ENCODE measurements at places on chromosomes 16 and 17. TPM values are rescaled to one million over a fixed set of nuclear protein-coding genes. Genes with fewer than 3 reads are reported as not detected.

The IGFBP4 gene
- 351 TPM for total RNA-seq

The SUPT6H gene
- 81.5 TPM for total RNA-seq

- H3K4me3 ChIP-seq = no peak overlapping the region
- no peaks in the 10 kb centered on the region for H3K4me1 ChIP-seq
- no peaks in the 10 kb centered on the region for H3K27me3 ChIP-seq
- DNase-seq = no peak
- H3K36me3 ChIP-seq = peaks cover 22% of the 10 kb centered on the region
Observed at GRCh38 chr17:1890758-1891450, 61.1 kb downstream of the RPA1 start.

DNA sequence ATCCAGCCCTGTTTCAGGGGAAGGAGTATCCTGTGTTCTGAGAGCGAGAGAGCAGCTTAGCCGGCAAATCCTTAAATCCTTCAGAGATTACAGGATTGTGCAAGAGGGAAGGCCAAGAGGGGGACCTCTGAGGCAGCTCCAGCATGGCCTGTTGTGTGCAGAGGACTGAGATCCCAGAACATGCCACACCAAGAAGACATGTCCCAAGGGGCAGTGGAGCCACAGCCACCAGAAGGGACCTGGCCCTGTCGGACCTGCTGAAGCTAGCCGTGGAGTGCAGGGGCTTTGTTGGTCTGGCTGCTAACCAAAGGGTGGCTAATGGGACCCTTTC lies 1.6 kb upstream of the MRC2 start:
- DNase-seq = no peak
- H3K4me1 ChIP-seq = peaks cover 28% of the 10 kb centered on the region
- peaks cover 8% of the 10 kb centered on the region for H3K36me3 ChIP-seq
- H3K27me3 ChIP-seq = no peaks in the 10 kb centered on the region
- H3K4me3 ChIP-seq = peak overlapping the region; percentile 42
- H3K27ac ChIP-seq = peak overlapping the region; percentile 86

GRCh38 chr17:73091770-73092522 lies 542 bp downstream of the SLC39A11 start:
- H3K4me1 ChIP-seq = peaks cover 27% of the 10 kb centered on the region
- no peaks in the 10 kb centered on the region for H3K27me3 ChIP-seq
- peaks cover 6% of the 10 kb centered on the region for H3K36me3 ChIP-seq
- DNase-seq = no peak
- peak overlapping the region; percentile 94 for H3K27ac ChIP-seq

DNA sequence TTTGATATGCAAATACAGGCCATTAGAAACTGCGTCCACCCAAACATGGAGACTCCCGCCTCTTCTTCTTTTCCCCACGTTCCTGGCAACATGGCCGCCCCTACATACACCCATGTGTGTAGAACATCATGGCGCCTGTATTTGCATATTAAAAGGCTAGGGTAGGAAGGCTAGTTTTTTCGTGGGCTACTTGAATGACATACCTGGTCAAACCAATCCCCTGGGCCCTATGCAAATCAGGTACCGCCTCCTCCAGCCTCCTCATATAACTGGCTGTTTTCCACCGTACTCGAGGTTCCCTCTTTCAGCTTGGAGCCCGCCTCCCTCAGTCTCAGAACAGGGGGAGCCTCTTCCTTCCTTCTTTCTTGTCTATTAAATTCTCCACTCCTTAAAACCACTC lies 840 bp upstream of the CD300LB start:
- no peaks in the 10 kb centered on the region for H3K4me1 ChIP-seq
- H3K36me3 ChIP-seq = no peaks in the 10 kb centered on the region
- DNase-seq = no peak
- no peak overlapping the region for H3K4me3 ChIP-seq

DNA sequence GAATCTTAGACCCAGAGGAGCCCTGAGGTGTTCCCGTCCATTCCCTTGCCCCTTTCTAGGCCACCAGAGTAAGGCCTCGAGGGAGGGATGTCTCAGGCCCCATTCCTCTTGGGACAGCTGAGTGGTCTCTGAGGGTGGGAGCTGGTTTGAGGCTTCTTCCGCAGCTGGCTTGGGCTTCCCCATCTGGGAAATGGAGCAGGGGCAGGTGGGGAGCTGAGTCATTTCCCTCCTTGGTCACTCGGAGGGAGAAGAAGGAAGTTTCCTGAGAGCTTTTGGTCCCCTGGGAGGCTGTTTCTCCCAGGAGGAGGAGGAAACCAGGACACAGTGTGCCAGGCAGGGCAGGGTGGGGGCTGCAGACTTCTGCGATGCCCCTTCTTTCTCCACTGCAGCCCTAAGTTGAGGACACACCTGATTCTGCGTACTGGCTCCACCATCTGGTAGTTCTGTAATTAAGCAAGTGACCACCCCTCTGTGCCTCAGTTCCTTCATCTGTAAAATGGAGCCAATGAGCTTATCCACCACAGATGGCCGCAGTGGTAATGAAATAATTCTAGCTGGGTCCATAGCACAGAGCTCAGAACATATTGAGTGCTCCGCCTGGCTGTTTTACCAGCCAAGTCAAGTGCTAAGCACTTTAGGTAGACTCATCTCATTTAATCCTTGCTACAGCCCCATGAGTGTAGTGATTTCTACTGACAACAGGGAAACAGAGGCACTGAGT lies 1.6 kb upstream of the KCNJ12 start:
- peaks cover 14% of the 10 kb centered on the region for H3K4me1 ChIP-seq
- no peaks in the 10 kb centered on the region for H3K36me3 ChIP-seq
- H3K27me3 ChIP-seq = peaks cover 3% of the 10 kb centered on the region
- DNase-seq = no peak
- no peak overlapping the region for H3K27ac ChIP-seq

DNA sequence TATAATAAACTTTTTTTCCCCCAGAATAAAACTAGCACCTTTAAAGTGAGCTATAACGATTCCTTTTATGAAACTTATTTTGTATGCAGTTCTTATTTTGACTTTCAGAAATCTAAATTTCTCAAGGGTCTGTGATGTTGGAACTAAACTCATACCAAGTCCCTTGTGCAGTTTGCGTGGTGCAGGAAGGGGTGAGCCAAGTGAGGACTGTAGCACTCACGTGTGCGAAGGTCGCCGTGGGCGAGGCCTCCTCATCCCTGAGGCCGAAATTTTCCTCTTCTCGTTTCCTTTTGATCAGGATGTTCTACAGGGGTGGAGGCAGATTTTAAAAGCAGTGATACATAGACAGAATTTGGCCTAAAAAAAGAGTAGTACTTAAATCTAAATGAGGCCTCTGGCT lies 73.7 kb downstream of the RPTOR start:
- no peak overlapping the region for H3K27ac ChIP-seq
- H3K4me3 ChIP-seq = no peak overlapping the region
- DNase-seq = no peak
- no peaks in the 10 kb centered on the region for H3K27me3 ChIP-seq
- no peaks in the 10 kb centered on the region for H3K36me3 ChIP-seq

DNA sequence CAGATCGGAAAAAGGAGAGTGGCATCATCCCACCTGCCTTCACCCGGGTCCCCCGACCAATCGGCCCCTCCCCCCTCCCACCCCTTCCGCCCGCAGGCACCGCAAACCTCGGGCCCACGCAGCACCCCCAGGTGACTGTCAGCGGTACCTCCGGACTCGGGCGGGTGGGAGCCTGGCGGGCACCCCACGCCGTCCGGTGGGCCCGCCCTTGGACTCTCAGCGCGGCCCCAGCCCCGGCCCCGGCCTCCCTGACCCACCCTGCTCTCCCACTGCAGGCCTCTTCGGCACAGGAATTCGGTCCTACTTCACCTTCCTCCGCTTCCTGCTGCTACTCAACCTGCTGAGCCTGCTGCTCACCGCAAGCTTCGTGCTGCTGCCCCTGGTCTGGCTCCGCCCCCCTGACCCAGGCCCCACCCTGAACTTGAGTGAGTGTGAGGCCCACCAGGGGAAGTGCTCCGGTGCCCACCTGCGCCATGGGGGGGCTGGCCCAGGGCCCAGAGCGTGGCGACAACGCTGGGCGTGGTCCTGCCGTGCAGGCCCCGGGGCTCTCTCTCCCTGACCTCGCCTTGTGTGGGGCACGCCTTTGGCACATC lies 1.6 kb downstream of the TMC8 start:
- peaks cover 9% of the 10 kb centered on the region for H3K4me1 ChIP-seq
- peaks cover 2% of the 10 kb centered on the region for H3K27me3 ChIP-seq
- DNase-seq = peak; percentile 87
- no peak overlapping the region for H3K27ac ChIP-seq

DNA sequence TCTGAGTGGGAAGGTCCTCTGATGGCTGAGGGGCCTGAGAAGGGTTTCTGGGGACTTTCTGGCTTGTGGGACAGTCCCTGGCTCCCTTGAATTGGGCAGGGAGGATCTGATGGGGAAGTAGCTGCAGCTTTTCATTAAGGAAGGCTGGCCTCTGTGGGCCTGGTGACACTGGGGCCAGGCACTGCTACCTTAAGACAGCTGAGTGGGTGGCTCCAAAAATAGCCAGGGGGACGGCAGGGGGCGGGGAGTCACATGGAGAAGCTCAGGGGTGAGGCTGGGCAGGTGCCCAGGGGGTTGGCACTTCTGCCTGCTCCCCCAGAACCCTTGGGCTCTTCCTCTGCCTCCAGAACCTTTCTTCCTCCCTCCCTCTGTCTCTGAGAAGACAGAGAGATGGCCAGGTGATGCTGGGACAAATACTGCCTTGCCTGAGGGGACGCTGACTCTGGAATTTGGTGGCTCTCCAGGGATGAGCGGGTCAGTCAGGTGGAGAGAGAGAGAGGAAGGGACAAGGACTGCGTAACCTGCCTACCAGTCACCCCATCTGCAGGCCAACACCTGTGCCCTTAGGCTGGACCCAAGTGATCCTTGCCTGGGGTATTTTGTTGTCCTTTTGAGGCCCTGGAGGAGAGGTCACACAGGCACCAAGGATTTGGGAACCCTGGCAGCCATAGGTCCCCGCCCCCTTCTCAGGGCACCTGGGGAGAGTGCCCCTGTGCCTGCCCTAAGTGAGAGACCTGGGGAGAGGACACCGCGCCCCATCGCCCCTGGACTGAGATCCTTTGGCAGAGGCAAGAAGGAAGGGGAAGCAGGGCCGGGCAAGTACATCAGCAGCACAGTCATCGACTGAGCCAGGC lies 1.7 kb upstream of the SGCA start:
- H3K27ac ChIP-seq = no peak overlapping the region
- DNase-seq = no peak

DNA sequence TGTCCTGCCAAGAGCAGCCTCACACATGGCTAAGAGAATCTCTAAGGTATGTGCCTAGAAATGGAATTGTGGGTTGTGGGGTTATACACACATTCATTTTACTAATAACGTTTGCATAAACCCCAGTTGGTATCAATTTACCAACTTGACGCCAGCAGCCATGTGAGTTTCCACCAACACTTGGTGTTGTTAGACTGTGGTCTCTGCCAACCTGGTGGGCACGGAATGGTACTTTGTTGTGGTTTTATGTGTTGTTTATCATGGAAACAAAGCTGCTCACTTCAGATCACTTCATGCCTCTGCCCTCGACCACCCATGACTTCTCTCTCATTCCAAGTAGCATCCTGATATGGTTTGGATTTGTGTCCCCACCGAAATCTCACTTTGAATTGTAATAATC lies 152.0 kb upstream of the CDC42EP4 start:
- no peak overlapping the region for H3K4me3 ChIP-seq
- no peaks in the 10 kb centered on the region for H3K36me3 ChIP-seq
- no peak overlapping the region for H3K27ac ChIP-seq
- H3K4me1 ChIP-seq = no peaks in the 10 kb centered on the region
- no peaks in the 10 kb centered on the region for H3K27me3 ChIP-seq
- DNase-seq = no peak

GRCh38 chr16:57039148-57039812 lies 49.9 kb downstream of the NLRC5 start:
- no peaks in the 10 kb centered on the region for H3K27me3 ChIP-seq
- DNase-seq = no peak
- peak overlapping the region; percentile 77 for H3K27ac ChIP-seq
- peaks cover 6% of the 10 kb centered on the region for H3K4me1 ChIP-seq
- no peak overlapping the region for H3K4me3 ChIP-seq

DNA sequence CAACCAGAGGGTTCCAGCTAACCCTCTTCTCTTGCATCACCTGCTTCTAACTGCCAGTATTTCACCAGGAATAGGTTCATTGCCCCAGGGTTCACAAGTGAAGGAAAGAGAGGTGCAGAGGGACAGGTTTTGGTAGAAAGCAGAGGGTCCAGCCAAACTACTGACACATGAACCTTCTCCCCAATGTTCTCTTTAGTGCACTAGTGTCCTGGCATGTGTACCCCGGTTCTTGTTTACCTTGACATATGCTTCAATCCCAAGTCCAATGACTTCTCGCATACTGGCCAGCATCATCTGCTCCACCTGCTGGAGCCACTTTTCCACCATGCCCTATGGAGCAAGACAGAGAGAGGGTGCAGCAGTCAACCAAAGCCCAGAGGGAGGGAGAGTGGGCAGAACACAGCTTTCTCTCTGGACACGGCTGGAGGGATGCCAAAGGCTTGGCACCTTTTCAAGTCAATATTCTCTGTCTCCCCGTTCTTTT lies 90.6 kb downstream of the DNAH3 start:
- no peak overlapping the region for H3K27ac ChIP-seq
- peaks cover 26% of the 10 kb centered on the region for H3K27me3 ChIP-seq
- peaks cover 1% of the 10 kb centered on the region for H3K36me3 ChIP-seq
- no peaks in the 10 kb centered on the region for H3K4me1 ChIP-seq
- H3K4me3 ChIP-seq = no peak overlapping the region
- no peak for DNase-seq

DNA sequence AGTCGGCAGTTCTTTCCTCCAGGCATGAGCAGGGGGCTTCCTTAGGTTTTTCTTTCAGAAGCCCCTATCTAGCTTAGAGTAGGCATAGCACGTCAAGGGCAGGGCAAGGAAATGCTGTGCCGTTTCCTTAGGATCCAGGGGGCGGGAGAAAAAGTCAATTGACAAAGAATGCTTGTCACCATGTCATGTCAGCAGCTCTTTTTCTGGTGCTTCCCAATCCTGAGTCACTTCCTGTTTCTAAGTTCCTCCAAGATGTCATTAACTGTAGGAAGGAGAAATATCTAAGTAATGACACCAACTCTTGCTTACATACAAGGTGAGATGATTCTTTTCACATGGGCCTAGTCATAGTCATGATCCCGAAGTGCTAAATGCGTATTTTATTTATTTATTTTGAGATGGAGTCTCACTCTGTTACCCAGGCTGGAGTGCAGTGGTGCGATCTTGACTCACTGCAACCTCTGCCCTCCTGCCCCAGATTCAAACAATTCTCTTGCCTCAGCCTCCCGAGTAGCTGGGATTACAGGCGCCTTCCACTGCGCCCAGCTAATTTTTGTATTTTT lies 35.2 kb downstream of the GJC1 start:
- H3K36me3 ChIP-seq = peaks cover 2% of the 10 kb centered on the region
- no peak for DNase-seq
- no peaks in the 10 kb centered on the region for H3K27me3 ChIP-seq
- H3K4me1 ChIP-seq = peaks cover 49% of the 10 kb centered on the region
- H3K27ac ChIP-seq = peak overlapping the region; percentile 98

- no peak for DNase-seq
- H3K27ac ChIP-seq = no peak overlapping the region
- no peak overlapping the region for H3K4me3 ChIP-seq
- peaks cover 22% of the 10 kb centered on the region for H3K36me3 ChIP-seq
- peaks cover 23% of the 10 kb centered on the region for H3K4me1 ChIP-seq
Observed at GRCh38 chr16:77195411-77195810, 3.8 kb upstream of the SYCE1L start.
